ENCODE measurements at places on chromosomes 16 and 17.

DNA sequence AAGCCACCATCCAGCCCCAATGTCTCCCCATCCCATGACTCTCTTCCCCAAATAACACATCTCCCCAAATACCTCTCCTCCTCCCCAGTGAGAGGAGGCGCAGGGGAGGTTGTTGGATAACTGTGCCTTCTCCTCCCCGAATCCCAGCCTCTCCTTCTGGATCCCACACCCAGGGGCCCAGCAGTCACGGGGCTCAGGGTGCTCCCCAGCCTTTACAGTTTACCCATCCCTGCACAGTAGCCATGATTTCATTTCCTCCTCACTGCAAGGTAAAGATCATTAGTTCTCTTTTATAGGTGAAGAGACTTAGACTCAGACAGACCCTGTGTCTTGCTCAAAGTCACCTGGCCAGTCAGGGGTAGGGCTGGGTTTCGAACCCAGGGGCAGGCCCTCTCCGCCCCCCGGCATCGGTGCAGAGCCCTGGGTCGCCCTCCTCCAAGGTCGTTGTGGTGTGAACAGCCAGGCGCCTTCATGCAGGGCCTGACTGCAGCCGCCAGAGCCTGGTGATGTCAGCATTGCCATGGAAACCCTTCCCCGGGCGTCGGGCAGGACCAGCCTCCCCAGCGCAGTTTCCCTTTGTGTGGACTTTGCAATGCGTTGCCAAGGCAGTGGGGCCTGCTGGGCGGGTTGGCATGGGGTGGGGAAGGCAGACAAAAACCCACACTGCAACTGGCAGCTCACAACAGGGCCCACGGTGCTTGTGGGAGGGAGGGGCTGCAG lies 53.3 kb upstream of the TOB1 start:
- DNase-seq = peak; percentile 64

DNA sequence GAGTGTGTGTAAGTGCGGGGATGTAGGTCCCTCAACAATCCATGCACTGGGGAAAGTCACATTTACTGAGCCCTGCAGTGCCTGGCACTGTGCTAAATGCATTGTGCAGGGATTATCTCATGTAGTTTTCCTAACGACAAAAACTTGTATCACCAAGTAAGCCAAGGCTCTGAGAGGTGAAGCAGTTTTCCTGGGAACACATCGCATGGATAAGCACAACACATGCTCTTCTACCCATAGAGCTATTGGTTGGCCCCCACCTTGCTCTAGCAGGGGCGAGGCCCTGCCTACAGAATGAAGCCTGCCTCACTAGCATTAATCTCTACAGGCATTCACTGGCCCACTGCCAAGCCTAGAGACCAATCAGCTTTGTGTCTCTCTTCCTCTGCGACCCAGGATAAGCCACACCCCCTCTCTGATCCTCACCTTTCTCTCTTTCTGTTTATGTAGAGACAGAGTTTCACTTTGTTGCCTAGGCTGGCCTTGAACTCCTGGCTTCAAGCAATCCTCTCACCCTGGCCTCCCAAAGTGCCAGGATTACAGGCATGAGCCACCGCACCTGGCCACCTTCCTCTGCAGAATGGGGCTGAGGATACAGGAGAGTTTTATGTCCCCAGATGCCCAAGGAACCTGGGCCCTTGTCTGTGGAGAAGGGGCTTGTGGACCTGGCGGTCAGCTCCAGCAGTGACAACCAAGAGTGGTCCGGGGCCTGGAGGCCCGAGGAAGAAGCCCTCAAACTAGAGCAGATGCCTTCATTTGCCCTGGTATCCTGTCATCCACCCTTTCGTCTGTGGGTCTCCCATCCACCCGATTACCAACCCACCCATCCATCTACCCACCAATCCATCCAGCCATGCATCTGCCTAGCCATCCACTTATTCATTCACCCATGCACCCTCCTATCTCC lies 12.8 kb downstream of the CDH16 start:
- DNase-seq = no peak

GRCh38 chr16:66886321-66886720 lies 6.0 kb downstream of the PDP2 start:
- no peak for DNase-seq

DNA sequence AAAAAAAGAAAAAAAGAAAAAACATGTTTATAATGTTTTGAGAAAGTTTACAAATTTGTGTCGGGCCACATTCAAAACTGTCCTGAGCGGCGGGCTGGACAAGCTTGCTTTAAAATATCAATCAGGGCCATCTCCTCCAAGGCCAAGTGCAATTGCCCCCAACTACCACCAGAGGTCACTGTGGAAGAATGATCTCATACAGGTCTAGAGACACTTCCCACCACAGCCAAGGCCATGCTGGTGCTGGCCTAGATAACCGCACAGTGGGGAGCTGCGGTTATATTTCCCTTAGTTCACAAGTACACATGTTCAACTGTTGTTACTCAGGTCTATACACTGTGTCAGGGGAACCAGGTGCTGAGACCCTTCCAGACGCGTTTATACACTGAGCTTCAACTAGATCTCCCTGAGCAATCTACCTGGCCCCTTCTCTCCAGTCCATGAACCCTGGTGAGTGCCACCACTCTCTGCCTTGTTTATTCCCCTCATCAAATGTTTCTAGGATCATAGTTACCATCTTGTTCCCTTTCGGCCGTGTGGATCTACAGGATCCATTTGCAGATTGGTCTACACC lies 83.8 kb upstream of the CCL2 start:
- no peak for DNase-seq

DNA sequence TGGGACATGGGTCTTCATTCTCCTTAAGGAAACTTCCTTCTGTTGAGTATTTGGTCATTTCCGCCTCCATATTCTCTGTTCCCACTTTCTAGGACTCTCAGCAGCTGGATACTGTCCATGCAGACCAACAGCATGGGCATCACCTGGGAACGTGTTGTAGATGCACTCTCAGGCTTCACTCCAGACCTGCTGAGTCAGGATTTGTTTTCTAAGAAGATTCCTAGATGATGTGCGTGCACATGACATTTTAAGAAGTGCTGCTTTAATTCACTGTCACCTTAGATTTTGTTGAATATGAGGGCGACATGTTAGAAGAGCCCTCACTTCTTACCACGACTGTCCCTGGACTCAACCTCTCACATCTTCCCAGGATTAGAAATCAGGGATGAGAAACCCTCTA lies 10.0 kb upstream of the SDK2 start:
- DNase-seq = no peak

GRCh38 chr16:85006639-85007038 lies 4.7 kb downstream of the ZDHHC7 start:
- DNase-seq = no peak

DNA sequence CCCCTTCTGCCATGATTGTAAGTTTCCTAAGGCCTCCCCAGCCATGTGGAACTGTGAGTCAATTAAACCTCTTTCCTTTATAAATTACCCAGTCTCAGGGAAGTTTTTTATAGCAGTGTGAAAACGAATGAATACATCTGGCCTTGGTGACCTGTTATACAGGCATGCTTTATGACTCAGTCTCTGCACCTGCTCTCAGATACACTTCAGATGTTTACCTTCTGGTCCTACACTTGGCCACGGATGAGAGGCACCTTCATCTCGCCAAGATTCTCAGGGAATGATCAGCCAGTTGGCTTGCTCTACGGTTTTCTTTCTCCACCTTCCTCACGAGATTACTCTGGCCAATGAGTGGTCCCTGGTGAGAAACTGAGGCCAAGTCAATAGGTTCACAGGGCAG lies 304.7 kb downstream of the CA10 start:
- no peak for DNase-seq

- DNase-seq = no peak
Observed at GRCh38 chr17:73343168-73343634, 31.4 kb upstream of the CDC42EP4 start.

DNA sequence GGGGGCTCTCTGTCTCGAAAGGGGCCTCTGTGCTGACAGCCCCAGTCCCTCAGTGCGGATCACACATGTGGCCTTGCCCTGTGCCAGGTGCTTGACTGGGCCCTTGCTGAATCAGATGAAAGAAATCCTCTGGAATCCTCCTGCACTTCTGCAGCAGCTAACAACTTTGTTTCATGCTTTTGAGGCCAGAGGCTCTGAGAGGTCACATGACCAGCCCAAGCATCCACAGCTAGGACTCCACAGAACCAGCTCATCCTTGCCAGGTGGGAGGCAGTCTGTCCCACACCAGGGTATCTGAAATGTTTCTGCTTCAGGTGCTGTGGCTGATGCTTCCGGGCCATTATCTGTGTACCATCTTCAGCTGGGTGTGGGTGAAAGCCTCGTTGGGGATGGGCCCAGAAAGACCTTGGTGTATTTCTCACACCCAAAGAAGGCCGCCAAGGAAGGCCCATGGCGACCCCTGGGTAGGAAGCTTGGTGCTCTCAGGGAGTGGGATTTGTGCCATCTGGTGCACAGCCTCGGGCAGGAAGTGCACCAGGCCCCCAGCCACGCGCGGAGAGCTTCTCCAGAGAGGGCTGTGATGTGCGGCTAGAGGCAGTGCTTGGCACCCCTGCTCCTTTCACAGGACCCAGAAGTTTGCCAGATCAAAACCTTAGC lies 143.8 kb downstream of the CLEC16A start:
- no peak for DNase-seq

DNA sequence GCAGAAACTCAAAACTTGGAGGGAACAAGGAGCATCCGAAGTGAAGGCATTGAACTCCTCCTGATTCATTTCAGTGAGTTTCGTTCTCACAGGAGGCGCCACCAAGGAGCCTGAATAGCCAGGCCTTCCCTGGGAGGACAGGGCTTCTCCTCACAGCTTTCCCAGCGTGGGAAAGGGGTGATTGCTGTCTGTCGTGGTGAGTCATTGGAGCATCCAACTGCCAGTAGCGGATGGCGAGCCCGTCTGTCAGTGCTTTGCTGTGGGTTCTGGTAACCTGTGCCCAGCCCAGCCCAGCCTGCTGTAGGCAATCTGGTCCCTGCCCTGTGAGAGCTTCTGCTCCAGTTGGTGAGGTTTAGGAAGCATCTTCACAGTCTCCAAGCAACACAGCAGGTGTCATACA lies 28.3 kb downstream of the PLCD3 start:
- DNase-seq = no peak

DNA sequence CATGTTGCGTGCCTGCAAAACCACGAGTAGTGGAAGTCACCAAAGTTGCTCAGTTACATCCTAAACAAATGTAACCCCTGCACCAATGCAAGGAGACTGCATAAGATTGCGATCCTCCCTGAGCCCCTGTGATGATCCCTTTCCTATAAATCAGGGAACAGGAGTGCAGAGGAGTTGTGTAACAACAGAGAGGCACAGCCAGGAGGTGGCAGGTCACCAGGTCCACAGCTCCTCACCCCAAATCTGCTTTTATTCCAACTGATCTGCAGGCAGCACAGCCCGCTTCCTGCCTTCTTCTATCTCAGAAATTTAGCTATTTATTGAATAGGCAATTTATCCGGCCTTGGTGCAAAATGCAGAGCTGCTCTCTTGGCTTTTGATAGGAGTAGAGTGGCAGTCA lies 36.0 kb upstream of the MRTFB start:
- no peak for DNase-seq

DNA sequence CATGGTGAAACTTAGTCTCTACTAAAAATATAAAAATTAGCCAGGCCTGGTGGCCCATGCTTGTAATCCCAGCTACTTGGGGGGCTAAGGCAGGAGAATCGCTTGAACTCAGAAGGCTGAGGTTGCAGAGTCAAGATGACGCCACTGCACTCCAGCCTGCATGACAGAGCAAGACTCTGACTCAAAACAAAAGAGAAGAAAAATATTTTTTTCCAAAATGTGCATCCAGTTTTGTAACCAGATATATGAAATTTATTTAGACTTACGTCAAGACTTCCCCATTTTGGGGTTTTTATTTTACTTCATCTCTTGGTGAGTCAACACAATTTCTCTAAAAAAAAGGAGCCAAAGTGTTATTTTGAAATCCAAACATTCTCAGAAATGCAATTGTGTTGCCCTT lies 5.5 kb upstream of the TM4SF5 start:
- DNase-seq = no peak

GRCh38 chr17:49676276-49676868 lies 1.5 kb downstream of the SPOP start:
- no peak for DNase-seq

DNA sequence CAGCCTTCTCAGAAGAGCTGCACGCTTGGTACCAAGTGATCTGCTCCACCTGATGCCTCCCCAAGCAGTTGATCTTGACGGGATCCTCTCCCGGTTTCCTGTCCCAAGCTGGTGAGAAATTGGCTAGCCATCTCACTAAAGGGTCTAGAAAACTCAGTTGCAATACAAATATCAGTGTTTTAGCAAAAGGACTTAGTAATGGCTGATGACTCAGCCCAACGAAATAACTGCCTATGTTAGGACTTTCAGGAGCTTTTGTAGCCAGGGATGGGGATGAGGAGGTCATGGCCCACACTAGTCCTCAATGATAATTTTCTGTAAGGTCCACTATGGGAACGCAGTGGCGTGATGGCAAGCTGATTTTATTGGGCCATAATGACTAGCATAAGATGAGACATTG lies 23.3 kb upstream of the ENGASE start:
- no peak for DNase-seq

DNA sequence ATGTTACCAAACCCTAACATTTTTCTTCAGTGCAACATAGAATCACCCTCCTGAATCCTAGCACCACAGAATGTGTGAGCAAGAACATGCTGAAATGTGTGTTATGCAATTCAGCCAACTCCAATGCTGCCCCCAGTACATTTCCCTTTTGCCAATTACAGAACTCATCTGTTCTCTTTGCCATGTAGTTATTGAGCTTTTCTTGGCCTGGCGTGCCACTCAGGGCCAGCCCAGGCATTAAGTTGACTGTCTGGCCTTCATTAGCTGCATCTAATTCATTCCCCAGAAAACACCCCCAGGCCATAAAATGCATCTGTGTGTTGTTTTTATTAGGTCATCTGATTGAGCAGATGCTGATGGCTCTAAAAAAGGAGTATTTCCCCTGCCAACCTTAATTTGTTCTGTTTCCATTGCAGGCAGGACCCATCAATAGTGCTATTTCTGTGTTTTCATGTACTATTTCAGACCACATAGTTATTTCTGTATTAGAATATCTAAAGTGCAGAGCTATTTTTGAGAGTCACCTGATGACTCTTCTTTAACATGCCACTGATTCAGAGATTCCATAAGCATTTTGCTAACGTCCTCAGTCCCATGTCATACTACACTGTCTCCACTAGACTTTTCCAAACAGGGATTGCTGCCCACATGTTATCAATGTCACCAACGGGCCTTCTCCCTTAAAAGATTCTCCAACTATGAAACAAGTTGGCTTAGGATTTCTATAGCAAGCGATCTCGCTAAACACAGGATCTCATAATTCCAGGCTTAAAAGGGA lies 969.7 kb downstream of the CDH11 start:
- DNase-seq = no peak

- no peak for DNase-seq
Observed at GRCh38 chr17:1783834-1784611, 22.2 kb downstream of the SERPINF1 start.

GRCh38 chr17:21152731-21153130 lies 26.0 kb downstream of the DHRS7B start:
- DNase-seq = no peak

- no peak for DNase-seq
Observed at GRCh38 chr16:75237398-75238131, 13.9 kb downstream of the BCAR1 start.

GRCh38 chr16:82835487-82836155 lies 208.9 kb downstream of the CDH13 start:
- DNase-seq = no peak

- DNase-seq = no peak
Observed at GRCh38 chr16:9555051-9555450, 463.6 kb downstream of the HAPSTR1 start.

- DNase-seq = no peak
Observed at GRCh38 chr16:353404-354290, 1.1 kb upstream of the AXIN1 start.

GRCh38 chr17:4032245-4032644 lies 68.0 kb upstream of the ATP2A3 start:
- DNase-seq = no peak

- no peak for DNase-seq
Observed at GRCh38 chr16:29705030-29705429, 26.1 kb downstream of the QPRT start.

All from activated T-helper 1 cell treated with Interleukin-2 at 50 U/mL for 16 hours (primary cell).